Left kidney (tissue), 8 donors: ENCODE measurements at places on chromosomes 12 and 14. TPM values are rescaled to one million over a fixed set of nuclear protein-coding genes. Genes with fewer than 3 reads are reported as not detected.

GRCh38 chr12:60693019-60693626 is 1097.3 kb downstream of the SLC16A7 start:
- no peak for DNase-seq

DNA sequence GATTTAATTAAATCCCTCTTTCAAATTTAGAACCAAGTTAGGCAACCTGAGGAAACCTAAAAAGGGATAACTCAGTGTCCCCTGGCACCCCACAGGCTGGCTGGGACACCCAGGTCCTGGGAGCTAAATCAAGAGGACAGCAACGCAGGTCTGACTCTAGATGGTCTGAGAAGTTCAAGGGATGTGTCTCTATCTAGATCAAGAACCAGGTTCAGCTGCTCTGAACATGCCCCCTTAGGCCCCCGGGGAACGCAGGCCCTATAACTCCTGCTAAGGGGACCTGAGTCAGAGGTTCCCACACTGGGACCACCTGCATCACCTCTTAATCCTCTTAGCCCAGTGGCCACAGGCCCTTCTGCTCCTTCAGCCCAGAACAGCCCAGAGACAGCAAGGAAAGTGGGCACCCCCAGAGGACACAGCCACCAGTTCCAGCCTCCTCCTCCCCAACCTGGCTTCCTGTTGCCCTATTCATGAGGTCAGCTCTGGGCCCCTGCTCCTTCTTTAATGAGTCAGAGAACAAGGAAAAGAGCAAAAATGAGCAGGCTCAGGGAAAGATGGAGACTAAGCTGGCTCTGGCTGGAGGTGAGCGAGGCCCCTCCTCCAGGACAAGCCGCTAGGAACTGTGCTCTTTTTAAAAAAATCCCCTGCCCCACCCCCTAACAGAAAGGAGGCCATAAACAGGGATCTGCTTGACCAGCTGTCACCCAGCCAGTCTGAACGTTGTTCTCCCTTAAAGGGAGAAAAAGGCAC is 10.8 kb downstream of the PITPNM2 start:
- no peak for DNase-seq

DNA sequence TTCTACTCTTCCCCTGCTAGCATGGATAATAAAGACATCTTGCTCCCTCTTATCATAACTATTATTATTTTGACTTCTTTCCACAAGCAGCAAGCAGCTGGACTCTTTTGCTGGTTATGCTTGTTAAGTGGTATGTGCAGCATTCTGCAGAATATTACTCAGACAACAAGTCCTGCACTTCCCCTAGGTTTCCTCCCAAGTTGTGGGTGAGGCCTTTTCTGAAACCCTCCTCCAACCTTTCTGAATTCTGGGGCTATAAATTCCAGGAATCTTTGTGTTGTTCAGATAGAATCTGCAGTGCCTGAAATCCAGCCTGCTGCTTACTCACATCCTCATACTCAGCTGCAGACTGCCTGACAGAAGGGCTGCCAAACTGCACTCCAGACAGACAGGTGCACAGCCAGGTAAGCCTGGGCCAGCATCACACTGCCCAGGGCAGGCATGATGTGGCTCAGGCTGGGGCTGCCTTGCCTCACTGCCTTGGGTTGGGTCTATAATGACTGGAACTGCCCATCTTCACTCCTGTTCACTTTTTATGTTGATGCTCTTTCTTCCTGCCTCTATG is 6.2 kb upstream of the DHRS2 start:
- no peak for DNase-seq

DNA sequence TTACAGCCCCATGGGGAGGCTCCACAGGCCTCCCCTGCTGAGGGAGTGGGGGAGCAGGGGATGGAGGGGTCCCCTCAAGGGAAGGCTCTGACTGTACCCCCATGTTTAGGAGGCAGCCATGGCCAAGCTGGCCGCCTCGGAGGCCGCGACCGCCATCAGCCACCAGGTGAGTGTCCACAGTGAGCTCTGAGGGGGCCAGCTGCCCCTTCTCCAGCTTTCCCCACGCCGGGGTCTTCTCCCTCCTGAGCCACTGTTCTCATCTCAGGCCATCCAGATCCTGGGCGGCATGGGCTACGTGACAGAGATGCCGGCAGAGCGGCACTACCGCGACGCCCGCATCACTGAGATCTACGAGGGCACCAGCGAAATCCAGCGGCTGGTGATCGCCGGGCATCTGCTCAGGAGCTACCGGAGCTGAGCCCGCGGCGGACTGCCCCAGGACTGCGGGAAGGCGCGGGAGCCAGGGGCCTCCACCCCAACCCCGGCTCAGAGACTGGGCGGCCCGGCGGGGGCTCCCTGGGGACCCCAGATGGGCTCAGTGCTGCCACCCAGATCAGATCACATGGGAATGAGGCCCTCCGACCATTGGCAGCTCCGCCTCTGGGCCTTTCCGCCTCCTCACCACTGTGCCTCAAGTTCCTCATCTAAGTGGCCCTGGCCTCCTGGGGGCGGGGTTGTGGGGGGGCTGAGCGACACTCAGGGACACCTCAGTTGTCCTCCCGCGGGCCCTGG is 13.6 kb downstream of the ACADS start:
- DNase-seq, result no peak

TTC9 gene
- 2.8 TPM for polyA plus RNA-seq

TRHDE gene
- 26.8 TPM for polyA plus RNA-seq

DBX2 gene
- polyA plus RNA-seq, result 0.08 TPM

SERPINA12 gene
- 0.91 TPM for polyA plus RNA-seq

IL23A gene
- 1.2 TPM for polyA plus RNA-seq

GLIPR1L1 gene
- 0.43 TPM for polyA plus RNA-seq

PKP2 gene
- 25.4 TPM for polyA plus RNA-seq
